ENCODE measurements at places on chromosomes 1 and 21. TPM values are rescaled to one million over a fixed set of nuclear protein-coding genes. Genes with fewer than 3 reads are reported as not detected.

The NECTIN4 gene
- total RNA-seq, result 4.4 TPM

- H3K27ac ChIP-seq, result peak overlapping the region; percentile 55
- H3K4me3 ChIP-seq, result no peak overlapping the region
- H3K4me1 ChIP-seq, result peaks cover 25% of the 10 kb centered on the region
- peak; percentile 93 for DNase-seq
- no peaks in the 10 kb centered on the region for H3K27me3 ChIP-seq
- H3K36me3 ChIP-seq, result no peaks in the 10 kb centered on the region
Observed at GRCh38 chr1:26723013-26723991, 27.5 kb downstream of the ARID1A start.

GRCh38 chr1:22338071-22338765, 113.4 kb upstream of the ZBTB40 start:
- no peak for DNase-seq
- H3K27me3 ChIP-seq, result no peaks in the 10 kb centered on the region
- H3K4me3 ChIP-seq, result no peak overlapping the region
- no peak overlapping the region for H3K27ac ChIP-seq
- no peaks in the 10 kb centered on the region for H3K36me3 ChIP-seq

DNA sequence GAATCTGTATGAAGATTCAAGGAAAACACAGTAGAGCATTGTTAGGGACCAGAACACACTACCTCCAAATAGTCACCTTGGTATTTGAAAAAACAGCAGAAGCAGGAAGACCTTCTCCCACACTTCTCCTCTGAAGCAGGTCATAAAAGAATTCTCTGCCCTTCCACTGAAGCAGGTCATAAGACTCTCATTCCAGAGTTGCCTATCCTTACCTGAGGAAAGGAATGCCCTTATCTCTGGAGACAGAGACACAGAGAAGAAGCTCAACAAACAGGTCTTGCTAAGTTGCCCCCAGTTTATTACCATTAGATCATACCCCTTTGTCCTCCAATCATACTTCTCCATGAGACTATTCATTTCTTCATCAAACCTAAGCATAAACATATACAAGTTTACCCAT, 225.8 kb upstream of the TNR start:
- no peaks in the 10 kb centered on the region for H3K4me1 ChIP-seq
- no peak for DNase-seq
- H3K27ac ChIP-seq, result no peak overlapping the region
- H3K27me3 ChIP-seq, result no peaks in the 10 kb centered on the region
- H3K36me3 ChIP-seq, result no peaks in the 10 kb centered on the region

The HNRNPCL4 gene
- total RNA-seq, result not detected

The CRNN gene
- 0.46 TPM for total RNA-seq

DNA sequence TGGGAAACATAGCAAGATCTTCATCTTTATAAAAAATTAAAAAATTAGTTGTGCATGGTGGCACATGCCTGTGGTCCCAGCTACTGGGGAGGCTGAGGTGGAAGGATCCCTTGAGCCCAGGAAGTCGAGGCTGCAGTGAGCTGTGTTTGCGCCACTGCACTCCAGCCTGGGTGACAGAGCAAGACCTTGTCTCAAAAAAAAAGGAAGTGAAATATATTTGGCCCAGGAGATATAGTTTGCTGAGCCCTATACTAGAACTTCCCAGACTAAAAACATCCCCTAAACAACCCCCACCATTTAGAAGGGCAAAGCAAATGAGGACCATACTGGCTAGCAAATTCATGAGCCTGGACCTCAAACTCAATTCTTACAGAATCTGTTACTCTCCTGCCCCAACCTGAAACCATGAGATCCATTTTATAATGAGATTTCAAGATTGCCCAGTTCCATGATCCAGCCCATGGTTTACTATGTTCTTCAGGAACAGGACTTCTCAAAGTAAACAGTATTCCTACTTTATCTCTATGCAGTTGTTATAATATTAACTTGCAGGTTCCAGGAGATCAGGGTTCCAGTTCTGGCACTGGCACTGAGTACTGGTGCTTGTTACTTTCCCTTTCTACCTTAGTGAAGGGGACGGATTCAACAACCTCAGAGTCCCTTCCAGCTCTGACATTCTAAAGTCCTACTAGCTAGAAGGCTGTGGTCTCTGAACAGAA, 48.9 kb upstream of the TADA1 start:
- H3K27me3 ChIP-seq, result no peaks in the 10 kb centered on the region
- H3K4me1 ChIP-seq, result peaks cover 2% of the 10 kb centered on the region
- no peaks in the 10 kb centered on the region for H3K36me3 ChIP-seq
- no peak for DNase-seq

The ANGPTL3 gene
- not detected for total RNA-seq

GRCh38 chr21:42044871-42045495, 26.1 kb upstream of the UMODL1 start:
- H3K27me3 ChIP-seq, result no peaks in the 10 kb centered on the region
- no peaks in the 10 kb centered on the region for H3K36me3 ChIP-seq
- no peak for DNase-seq
- no peak overlapping the region for H3K4me3 ChIP-seq
- no peak overlapping the region for H3K27ac ChIP-seq

GRCh38 chr1:172220376-172220775, 200.1 kb upstream of the C1orf105 start:
- no peaks in the 10 kb centered on the region for H3K4me1 ChIP-seq
- no peak overlapping the region for H3K27ac ChIP-seq
- H3K36me3 ChIP-seq, result no peaks in the 10 kb centered on the region

GRCh38 chr1:17001760-17002523, 9.8 kb downstream of the ATP13A2 start:
- H3K27ac ChIP-seq, result no peak overlapping the region
- H3K4me1 ChIP-seq, result no peaks in the 10 kb centered on the region
- H3K36me3 ChIP-seq, result no peaks in the 10 kb centered on the region
- H3K4me3 ChIP-seq, result no peak overlapping the region

GRCh38 chr21:14526836-14527695, 19.0 kb downstream of the SAMSN1 start:
- no peaks in the 10 kb centered on the region for H3K4me1 ChIP-seq
- H3K27me3 ChIP-seq, result no peaks in the 10 kb centered on the region
- DNase-seq, result no peak
- H3K36me3 ChIP-seq, result no peaks in the 10 kb centered on the region
- no peak overlapping the region for H3K4me3 ChIP-seq

The SUSD4 gene
- total RNA-seq, result 49.3 TPM

The LCE1C gene
- total RNA-seq, result not detected

GRCh38 chr1:103025858-103026409, 82.4 kb downstream of the COL11A1 start:
- H3K36me3 ChIP-seq, result no peaks in the 10 kb centered on the region
- DNase-seq, result no peak
- no peaks in the 10 kb centered on the region for H3K27me3 ChIP-seq
- no peak overlapping the region for H3K27ac ChIP-seq

DNA sequence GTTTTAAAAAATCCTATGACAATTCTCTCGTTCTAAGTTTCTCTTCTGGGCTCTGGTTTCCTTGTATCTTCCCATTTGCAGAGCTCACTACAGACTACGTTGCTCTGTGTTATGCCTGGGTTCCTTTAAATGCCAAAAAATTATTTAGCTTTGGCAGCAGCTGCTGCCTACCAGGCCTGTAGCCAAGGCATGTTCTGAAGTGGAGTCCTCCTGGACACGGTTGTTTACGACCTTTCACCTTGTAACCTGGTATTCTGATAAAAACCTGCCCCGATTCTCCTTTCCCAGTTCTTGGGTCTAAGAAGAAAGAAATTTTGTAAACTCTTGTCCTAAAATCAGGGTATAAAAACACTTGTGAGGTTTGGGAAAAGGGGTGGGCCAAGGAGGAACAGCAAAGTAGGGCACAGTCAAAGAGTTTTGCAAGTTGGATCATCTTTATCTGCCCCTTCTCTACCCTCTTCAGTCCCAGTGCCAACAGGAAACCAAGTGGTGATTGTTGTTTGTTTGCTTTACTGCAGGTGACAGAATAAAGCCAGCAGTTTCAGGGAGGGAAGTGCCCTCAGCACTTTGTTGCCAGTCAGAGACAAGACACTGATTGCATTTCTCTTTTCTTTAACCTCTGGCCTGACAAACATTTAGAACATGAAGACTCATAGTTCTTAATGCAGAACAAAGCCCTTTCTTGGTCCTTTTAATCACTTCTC, 3.1 kb upstream of the TXNIP start:
- peaks cover 5% of the 10 kb centered on the region for H3K4me1 ChIP-seq
- no peaks in the 10 kb centered on the region for H3K27me3 ChIP-seq
- peak; percentile 57 for DNase-seq
- H3K4me3 ChIP-seq, result peak overlapping the region; percentile 18
- H3K27ac ChIP-seq, result peak overlapping the region; percentile 74

The SMCP gene
- total RNA-seq, result not detected

DNA sequence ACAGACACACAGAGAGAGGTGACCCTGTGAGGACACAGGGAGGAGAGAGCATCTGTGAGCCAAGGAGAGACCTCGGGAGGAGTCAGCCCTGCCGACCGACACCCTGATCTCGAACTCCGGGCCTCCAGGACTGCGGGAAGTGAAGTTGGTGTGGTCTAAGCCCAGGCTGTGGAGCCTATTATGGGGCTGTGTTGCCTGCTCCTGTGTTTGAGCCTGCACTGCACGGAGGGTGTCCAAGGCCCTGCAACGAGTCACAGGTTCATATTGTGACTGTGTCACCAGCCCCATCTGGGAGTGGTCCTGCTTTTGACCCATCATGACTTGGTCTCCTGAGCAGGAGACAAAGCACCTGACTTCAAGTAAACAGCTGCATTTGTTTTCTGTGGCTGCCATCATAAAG, 186.0 kb upstream of the AJAP1 start:
- H3K4me3 ChIP-seq, result no peak overlapping the region
- H3K27me3 ChIP-seq, result no peaks in the 10 kb centered on the region
- no peaks in the 10 kb centered on the region for H3K36me3 ChIP-seq
- DNase-seq, result no peak
- no peak overlapping the region for H3K27ac ChIP-seq
- no peaks in the 10 kb centered on the region for H3K4me1 ChIP-seq

The LIX1L gene
- 78.1 TPM for total RNA-seq

The TMED5 gene
- 49.7 TPM for total RNA-seq

Data from ovary (tissue), 10 donors.